ENCODE measurements at places on chromosomes 7 and 10. TPM values are rescaled to one million over a fixed set of nuclear protein-coding genes. Genes with fewer than 3 reads are reported as not detected.

- H3K4me1 ChIP-seq: no peaks in the 10 kb centered on the region
- no peak overlapping the region for H3K27ac ChIP-seq
- no peaks in the 10 kb centered on the region for H3K27me3 ChIP-seq
- H3K36me3 ChIP-seq: no peaks in the 10 kb centered on the region
- no peak for DNase-seq
These were observed 105.7 kb downstream of the SVOPL start for GRCh38 chr7:138595454-138595853.

GRCh38 chr7:5693529-5693928 is 87.9 kb downstream of the RNF216 start:
- no peaks in the 10 kb centered on the region for H3K27me3 ChIP-seq
- peak overlapping the region; percentile 85 for H3K27ac ChIP-seq
- DNase-seq: no peak

- no peak overlapping the region for H3K4me3 ChIP-seq
- H3K27me3 ChIP-seq: no peaks in the 10 kb centered on the region
- no peak for DNase-seq
These were observed 72.7 kb downstream of the LHPP start for GRCh38 chr10:124534231-124534798.

- no peak for DNase-seq
- no peak overlapping the region for H3K27ac ChIP-seq
- H3K36me3 ChIP-seq: no peaks in the 10 kb centered on the region
- no peak overlapping the region for H3K4me3 ChIP-seq
These were observed 103.5 kb downstream of the ELAPOR2 start for GRCh38 chr7:86955895-86956503.

The KIF5B gene
- total RNA-seq: 118 TPM

The CHST12 gene
- 28.8 TPM for total RNA-seq

The SPDYE8 gene
- total RNA-seq: not detected
